ENCODE measurements at places on chromosomes 1 and 21.
A peak's percentile ranks its signal among the peaks of the same experiment; 100 is the strongest.

- DNase-seq: no peak
These were observed 44.7 kb upstream of the CITED4 start for GRCh38 chr1:40906781-40907400.

- peak; percentile 65 for DNase-seq
These were observed 86.5 kb downstream of the LACTBL1 start for GRCh38 chr1:22886211-22886610.

DNA sequence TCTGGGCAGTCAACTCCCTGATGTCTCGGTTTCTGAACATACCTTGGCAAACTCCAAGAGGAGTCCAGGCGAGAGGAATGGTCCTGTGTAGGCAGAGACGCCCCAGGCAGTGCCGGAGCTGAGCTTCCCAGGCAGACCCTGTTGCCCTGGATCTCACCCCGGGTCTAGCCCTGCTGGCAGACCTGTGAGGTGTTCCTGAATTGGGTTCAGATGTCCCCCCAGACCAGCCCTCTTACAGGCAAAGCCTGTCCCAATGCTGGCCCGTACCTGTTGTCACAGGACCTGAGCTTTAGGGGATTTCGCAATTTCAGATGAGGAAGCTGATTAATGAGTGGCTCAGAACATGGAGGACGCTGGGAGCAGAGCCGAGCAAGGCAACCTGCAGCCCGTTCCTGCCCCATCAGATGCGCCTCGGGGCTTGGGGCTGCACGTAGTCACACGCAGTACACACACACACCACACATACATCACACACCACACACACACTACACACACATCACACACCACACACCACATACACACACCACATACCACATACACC is 38.5 kb upstream of the PDE9A start:
- DNase-seq: peak; percentile 54

DNA sequence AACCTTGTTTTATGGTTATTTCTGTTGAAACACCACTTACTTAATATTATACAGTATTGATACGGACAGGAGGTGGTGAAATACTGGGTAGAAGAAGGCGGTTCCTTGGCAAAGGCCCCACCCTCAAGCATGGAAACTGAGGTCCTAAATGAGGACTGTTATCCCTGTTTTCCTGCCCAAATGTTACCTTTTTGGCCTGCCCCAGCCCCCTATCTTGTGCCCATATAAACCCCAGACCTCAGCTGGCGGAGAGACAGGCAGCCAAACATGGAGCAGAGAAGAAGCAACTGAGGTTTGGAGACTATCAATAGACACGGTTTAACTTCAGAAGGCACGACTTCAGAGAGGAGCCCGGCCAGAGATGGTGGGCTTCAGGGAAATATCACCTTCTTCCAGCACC is 640.1 kb downstream of the PTPRU start:
- no peak for DNase-seq

- DNase-seq: no peak
These were observed 347.4 kb downstream of the PTPRU start for GRCh38 chr1:29583727-29584126.

GRCh38 chr1:218249338-218250140 is 35.6 kb upstream of the RRP15 start:
- no peak for DNase-seq

- DNase-seq: no peak
These were observed 9.0 kb downstream of the CTSK start for GRCh38 chr1:150799089-150799488.

GRCh38 chr1:22983944-22984343 is 11.3 kb upstream of the LACTBL1 start:
- no peak for DNase-seq

- DNase-seq: no peak
These were observed 183.7 kb upstream of the EDN2 start for GRCh38 chr1:41668054-41668660.

DNA sequence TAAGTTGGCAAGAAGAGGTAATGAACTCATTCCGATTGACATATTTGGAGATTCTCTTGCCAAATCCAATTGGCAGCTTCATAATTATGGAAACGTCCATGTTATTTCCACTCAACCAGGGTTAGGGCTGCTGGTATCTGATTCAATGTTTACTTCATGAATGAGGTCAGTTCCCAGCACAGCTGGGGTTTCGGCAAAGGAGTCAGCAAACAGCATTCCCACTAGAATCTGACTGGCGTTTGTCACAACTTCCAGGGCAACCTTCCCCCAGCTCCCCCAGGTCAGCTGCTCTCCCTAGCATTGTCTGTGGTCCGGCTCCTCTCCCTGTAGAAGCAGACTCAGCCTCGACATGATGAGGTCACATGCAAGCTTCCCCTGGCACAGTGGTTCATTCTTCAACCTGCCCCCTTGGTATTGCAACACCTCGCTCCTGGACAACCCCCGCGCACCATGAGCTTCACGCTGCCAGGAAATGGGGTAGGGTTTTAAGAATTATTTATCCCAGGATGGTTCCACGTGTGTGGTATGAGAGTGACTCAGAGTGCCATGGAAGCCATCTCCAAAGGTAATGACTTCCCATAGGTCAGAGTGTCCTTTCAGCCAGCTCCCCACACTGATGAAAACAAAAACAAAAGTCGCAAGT is 100.7 kb upstream of the SLC25A33 start:
- no peak for DNase-seq

GRCh38 chr1:43493661-43494450 is 36.8 kb upstream of the PTPRF start:
- peak; percentile 56 for DNase-seq

DNA sequence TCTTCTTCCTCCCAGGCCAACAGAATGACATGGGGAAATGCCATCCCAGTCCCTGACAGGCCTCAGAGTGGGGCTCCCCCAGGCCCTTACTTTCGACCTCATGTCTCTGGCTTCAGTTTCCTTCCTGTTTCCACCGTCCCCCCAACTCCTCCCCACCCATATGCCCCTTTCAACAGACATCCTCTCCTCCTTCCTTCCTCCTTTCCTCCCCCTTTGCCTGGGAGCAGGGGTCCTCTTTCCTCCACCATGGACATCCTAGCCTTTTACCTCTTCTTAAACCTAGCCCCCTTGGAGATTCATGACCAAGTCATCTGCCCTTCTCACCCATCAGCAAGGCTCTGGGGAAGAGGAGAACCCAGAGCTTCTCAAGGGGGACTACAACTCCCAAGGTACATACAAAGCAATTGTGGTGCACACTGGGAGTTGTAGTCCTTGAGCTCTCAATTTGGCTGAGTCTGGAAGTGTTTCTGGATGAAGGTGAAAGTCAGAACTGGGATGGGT is 4.0 kb downstream of the ZBTB7B start:
- DNase-seq: peak; percentile 37

GRCh38 chr1:34885405-34886247 is 26.1 kb upstream of the SMIM12 start:
- DNase-seq: peak; percentile 35

DNA sequence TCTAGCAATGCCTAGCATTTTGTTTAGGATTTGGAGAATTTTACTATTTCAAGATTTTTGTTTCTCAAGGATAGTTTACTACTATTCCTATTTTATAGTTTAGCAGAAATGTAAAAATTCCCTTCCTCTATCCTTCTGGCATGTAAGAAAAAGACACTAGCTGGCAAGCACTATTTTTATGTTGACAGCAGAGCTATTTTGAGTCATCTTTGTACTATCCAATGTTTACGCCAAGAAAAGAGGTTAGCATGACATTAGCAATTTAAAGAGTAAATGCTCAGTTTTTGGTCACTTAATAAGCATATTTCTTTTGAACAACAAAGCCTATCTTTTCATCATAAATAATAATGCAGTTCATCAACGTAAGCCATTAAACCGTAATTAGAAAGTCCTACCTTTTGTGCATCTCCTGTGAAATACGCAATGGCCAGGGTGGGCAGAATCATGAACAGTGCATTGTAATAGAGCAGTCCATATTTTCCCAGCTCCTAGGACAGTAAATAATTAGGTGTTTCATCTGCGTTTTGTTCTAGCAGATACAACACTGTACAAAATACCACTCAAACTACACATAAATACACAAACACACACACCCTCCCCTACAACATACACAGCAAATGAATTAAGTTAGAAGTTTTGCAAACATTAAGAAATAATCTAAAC is 12.0 kb downstream of the SLC35D1 start:
- peak; percentile 20 for DNase-seq

- DNase-seq: no peak
These were observed 9.3 kb downstream of the SLC26A9 start for GRCh38 chr1:205933671-205934618.

DNA sequence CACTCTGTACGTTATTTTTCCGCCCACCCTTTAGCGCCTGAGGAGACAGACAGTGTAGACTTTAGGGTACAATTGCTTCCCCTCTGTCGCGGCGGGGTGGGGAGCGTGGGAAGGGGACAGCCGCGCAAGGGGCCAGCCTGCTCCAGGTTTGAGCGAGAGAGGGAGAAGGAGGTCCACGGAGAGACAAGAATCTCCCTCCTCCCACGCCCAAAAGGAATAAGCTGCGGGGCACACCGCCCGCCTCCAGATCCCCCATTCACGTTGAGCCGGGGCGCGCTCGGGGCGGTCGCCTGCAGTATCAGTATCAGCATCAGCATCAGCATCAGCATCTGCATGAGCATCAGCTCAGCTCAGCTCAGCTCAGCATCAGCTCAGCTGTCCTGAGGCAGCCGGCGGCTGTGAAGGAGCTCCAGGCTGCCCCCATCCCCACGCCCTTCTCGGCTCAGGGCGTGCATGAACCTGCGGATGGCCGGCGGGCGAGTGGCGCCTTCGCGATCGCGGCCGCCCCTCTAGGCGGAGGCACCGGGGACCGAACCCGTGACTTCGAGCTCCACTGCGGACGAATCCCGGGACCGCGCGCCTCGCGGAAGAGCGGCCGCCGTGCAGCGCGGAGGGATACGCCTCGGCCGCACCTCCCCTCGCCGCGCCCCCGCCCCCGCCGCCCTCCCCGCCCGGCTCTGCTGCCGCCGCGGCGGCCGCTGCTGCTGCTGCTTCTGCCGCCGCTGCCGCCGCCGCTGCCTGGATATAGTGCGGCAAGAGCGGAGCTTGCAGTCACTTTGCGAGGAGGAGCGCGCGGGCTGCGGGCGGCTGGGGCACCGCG is at the start of gene NCAM2:
Gene NCAM2, plus strand, starts transcription at position 774 of the 820 bp plus-strand sequence.
- peak; percentile 77 for DNase-seq

- DNase-seq: peak; percentile 10
These were observed 402 bp downstream of the C21orf58 start for GRCh38 chr21:46323227-46323709.

- DNase-seq: peak; percentile 70
These were observed 4.9 kb downstream of the RGS1 start for GRCh38 chr1:192580351-192580962.

DNA sequence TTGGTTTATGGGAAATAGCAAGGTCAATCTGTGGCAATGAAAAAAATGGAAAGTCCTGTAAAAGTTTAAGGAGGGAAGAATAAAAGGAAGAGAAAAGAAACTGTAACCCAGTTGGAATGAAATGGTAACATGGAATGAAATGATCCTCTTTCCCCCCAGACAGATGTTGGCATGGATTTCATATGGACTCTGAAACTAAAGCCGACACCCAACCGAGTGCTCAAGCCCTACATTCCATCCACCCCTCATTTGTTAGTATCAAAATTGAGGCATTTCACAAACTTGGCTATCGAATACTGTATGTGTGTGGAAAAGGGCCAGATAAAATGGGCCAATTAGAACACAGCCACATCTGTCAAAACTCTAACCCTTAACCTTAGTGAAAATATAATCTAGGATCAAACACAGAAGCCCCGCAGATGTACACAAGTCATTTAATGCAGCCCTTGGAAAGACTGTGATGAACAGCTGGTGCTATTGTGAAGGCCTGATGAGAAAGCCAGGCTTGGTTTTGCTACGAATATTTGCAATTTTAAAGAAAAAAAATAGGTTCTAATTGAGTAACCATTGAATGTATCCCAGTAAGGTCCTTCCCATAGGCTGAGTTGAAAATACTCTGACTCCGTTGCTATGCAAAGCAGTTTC is 72.6 kb upstream of the RGL1 start:
- DNase-seq: no peak

- DNase-seq: no peak
These were observed 304.3 kb upstream of the ESRRG start for GRCh38 chr1:217027403-217028080.

DNA sequence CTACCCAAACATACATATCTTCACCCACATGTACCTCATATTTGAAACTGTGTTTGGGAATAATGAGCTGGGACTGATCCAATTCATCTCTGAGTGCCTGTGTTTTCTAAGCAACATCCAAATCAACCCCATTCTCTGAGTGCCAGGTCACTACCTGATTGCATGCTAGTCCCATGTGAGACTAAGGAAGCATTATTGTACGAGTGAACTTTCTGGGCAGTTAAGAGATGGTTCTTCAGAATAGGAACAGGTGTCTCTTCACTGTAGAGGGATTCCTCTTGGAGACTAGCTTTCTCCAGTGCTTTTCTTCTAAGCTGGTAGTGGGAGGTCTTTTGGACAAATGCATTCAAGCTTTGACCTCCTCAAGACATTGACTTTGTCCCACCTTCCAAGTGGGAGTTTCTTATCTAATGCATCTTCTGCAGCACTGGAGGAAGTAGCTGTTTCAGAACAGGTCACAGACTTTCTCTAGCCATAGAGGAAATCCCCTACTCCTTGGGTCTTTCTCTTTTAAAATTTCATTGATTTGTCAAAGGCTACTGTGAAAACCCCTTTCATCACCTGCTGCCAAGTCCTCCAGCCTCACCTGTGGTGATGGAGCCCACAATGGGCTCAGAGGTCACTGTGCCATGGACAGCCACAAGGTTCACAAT is 172.0 kb upstream of the KIAA0040 start:
- DNase-seq: no peak

DNA sequence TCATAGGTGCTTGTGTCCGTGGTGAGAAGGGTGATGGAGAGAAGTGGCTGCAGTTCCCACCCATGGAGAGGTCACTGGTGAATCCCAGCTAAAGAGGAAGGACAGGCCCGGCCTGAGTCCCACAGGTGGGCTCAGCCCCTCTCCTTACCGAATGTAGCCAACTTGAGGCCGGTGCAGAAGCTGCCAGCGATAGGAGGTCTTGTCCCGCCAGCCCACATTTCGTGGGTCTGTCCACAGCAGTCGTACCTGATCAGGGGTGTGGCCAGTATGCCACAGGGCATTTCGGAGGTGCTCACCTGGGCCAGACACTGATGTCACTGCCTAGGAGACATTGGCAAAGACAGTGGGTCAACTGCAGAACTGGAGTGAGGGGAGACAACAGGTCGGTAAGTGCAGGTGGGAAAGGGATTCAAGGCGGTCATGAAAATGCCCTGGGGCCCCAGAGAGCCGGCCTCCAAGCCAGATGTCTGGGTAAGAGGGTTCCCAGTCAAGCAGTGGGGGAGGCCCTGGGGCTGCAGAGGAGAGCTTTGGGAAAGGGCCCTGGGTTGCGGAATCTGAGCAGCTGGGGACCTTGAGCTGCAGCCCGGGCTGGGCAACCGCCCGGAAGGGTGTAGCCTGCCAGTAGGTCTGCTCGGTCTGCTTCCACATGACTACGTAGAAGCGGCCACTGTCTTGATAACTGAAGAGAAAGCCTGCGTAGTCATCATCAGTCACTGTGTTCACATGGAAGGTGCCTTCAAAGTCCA is 10.6 kb downstream of the THBS3 start:
- no peak for DNase-seq

GRCh38 chr1:246815693-246816270 is 91.6 kb downstream of the SCCPDH start:
- no peak for DNase-seq

- DNase-seq: peak; percentile 71
These were observed 55.7 kb upstream of the ETV3 start for GRCh38 chr1:157193702-157194391.

Measured in umbilical cord (tissue), 2 donors.